ENCODE measurements at places on chromosomes 7 and 10. TPM values are rescaled to one million over a fixed set of nuclear protein-coding genes. Genes with fewer than 3 reads are reported as not detected.

Gene AMPH
- polyA plus RNA-seq, result 16.6 TPM

Gene SLC29A4
- polyA plus RNA-seq, result 23.0 TPM

Gene AOAH
- 3.1 TPM for polyA plus RNA-seq

Gene CNNM1
- polyA plus RNA-seq, result 1.9 TPM

Gene C10orf53
- not detected for polyA plus RNA-seq

Gene CALN1
- polyA plus RNA-seq, result 1.00 TPM

Gene PON3
- 2.3 TPM for polyA plus RNA-seq

Gene CARD11
- polyA plus RNA-seq, result 1.0 TPM

Gene MYO3A
- polyA plus RNA-seq, result 7.3 TPM

Gene PLCE1
- polyA plus RNA-seq, result 34.6 TPM

Gene LIPM
- not detected for polyA plus RNA-seq

Gene VTI1A
- 22.2 TPM for polyA plus RNA-seq

Gene PRSS2
- not detected for polyA plus RNA-seq

Gene TAF5
- polyA plus RNA-seq, result 7.4 TPM

Gene CACNA2D1
- 30.7 TPM for polyA plus RNA-seq
